ENCODE measurements at places on chromosomes 6 and 20.

DNA sequence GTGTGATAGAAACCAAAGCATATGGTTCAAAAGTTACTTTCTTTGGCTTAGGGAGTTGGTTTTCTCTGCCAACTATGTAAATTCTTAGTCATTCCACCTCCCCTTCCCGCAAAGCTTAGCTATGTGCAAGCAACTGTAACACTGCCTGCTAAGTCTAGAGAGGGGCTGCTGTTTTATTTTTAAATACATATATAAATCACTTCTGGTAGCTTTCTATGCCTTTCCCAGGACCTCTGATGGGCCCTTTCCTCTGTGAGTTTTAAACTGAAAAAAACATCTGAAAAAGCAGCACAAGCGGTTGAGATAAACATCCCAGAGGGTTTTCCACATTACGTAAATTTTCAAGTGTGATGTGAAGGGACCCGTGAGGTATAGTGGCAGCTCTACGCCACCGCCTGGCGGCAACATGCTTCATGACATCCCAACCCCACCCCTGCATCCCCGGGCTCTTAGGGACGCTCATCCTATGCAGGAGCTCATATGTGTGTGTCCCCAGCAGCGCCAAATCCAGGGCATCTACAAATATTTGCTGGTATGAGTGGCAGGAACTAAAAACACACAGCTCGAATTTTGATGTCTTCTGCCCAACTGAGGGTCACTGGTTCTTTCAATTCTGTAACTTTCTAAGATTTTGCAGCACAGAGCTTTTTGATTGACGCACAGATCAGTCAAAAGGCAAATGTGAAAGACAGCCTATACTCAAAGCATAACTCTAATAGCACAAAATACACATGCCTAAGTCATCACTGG, 12.7 kb downstream of the SAYSD1 start:
- DNase-seq = no peak

GRCh38 chr20:48814633-48815032, 13.2 kb downstream of the PREX1 start:
- DNase-seq = no peak

DNA sequence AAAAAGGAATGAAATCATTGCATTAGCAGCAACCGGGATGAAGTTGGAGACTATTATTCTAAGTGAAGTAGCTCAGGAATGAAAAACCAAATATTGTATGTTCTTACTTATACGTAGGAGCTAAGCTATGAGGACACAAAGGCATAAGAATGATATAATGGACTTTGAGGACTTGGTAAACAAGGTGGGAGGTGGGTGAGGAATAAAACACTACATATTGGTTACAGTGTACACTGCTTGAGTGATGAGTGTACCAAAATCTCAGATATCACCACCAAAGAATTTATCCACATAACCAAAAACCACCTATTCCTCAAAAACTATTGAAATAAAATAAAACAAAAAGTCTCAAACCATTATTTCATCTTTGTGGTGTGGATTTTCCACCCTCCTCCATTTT, 593.5 kb downstream of the TENT5A start:
- no peak for DNase-seq

- no peak for DNase-seq
Measured at GRCh38 chr6:23245572-23245971, 676.2 kb downstream of the HDGFL1 start.

Measured in glomerular endothelial cell (primary cell).